Activated CD4-positive, alpha-beta T cell treated with anti-CD3 and anti-CD28 coated beads, Interleukin-2, Interleukin-4, amounts not matched to agents 100 ng/mL and 50 ng/mL, durations not matched to agents 16 hours and 8 hours (primary cell): ENCODE measurements at places on chromosomes 11 and 22.

DNA sequence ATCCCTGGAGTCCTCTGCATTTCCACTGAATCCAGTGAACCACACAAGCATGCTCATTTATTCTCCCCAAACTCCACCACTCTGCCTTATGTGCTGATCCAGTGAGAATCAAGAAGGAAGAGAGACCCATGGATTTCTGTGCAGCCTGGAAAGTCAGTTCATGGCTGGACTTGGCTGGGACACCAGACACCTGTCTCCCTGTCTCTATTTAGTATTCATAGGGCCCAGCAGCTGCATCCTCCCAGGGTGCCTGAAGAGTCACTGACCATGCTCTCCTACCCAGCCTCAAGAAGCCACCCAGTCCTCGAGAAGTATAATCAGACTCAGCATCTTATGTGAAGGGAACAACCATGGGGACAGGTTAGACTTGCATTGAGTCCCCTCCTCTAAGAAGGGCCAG lies 83.2 kb downstream of the ZNF280B start:
- DNase-seq, result no peak

DNA sequence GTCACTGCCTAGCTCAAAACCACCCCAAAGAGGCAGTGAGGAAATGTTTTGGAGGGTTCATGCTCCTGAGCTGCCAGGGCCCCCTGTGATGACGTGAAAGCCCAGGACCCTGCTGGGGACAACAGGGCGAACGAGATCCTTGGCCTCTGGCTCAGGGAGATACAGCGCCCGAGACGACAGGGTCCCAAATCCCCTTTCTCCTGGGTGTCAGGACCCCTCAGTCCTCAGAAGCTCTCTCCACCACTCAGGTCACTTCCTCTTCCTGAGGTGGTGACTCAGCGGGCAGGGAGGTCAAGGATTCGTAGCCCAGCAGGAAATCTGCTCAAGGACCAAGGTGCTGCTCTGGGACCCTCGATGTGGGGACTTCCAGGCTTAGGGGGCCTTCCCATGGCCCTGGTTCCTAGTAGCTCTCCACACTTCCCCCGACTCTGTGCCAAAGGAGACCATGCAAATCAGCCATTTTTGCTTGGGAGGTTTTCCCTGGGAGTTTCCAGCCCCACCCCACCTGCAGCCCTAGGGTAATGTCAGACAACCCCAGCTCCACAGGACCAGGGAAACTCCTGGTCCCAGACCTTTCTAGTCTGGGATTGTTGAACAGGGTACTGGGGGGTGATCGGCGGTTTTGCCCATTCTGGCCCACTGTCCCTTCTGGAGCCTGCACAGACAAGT lies 12.8 kb downstream of the BCL9L start:
- DNase-seq, result peak; percentile 16

DNA sequence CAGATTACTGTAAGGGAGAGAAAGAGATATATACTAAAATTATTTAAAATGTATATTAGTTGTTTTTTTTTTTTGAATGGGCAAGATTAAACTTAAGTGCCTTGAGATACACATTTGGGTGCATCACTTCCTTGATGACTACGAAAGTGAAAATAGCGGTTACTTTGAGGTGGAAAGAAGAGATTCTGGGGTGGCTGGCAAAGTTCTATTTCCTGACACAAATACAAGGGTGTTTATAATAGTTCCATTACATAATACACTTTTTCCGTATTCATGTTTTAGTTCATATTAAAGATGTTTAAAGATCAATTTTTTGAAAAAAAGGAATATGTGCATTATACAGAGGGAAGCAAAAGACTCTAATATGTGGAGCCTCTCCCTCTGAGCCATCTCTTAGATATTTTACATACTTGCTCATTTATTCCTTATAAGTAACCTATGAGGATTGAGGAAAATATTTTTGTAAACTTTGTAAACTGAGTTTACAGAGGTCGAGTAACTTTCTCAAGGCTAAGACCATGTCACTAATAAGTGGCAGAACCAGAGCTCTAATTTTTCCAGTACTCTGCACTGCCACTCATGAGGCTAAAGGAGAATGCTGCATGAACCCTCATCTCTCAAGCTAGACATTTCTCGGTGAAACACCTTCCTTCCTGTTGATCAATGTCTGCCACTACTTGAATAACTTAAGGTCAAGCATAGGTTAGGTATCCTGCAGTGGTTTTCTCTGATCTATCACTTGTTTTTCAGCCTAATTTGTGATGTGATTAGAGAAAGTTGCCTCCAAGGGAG lies 58.6 kb downstream of the DDIAS start:
- DNase-seq, result peak; percentile 74

DNA sequence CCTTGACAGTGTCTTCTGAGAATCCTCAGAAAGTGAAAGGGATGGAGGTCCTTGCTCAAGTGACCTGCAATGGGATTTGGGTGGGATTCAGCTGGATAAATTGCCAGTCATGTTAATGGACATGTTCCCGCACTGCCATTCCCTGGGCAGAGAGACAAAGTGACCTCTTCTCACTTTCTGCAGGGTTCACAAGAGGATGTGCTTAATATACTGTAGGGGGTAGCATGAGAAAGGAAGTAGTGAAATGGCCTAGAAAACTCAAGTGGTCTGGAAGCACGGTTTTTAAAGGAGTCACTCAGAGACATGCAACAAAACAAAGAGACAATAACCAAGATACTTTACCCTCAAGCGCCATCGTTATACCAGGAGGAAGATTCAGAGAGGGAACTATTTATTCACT lies 70.2 kb downstream of the NELL1 start:
- no peak for DNase-seq

- no peak for DNase-seq
These were observed 258.9 kb downstream of the BRD1 start for GRCh38 chr22:49568751-49569285.

- no peak for DNase-seq
These were observed 761.5 kb downstream of the NTM start for GRCh38 chr11:132131961-132132360.

- peak; percentile 84 for DNase-seq
These were observed 69.0 kb upstream of the SYT13 start for GRCh38 chr11:45354976-45355705.

DNA sequence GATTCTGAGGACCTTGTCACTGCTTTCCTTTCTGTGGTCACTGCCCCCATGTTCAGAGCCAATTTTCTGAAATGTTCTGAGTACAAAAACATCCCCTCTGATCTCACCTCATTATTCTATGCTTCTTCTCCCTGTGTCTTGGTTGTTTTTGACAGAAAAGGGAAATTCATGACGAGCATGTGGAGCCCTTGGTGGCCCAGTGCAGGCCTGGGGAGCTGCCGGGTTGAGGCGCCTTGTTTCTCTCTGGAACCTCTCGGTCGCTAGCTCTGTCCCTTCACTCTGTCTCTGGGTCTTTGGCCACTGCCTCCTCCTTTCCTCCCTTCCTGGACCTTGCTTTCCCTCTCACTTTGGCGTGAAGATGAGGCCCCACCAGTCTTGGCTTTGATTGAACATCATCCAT lies 63.0 kb upstream of the THY1 start:
- DNase-seq, result no peak

- no peak for DNase-seq
These were observed 34.2 kb downstream of the TMEM184B start for GRCh38 chr22:38238519-38239071.

DNA sequence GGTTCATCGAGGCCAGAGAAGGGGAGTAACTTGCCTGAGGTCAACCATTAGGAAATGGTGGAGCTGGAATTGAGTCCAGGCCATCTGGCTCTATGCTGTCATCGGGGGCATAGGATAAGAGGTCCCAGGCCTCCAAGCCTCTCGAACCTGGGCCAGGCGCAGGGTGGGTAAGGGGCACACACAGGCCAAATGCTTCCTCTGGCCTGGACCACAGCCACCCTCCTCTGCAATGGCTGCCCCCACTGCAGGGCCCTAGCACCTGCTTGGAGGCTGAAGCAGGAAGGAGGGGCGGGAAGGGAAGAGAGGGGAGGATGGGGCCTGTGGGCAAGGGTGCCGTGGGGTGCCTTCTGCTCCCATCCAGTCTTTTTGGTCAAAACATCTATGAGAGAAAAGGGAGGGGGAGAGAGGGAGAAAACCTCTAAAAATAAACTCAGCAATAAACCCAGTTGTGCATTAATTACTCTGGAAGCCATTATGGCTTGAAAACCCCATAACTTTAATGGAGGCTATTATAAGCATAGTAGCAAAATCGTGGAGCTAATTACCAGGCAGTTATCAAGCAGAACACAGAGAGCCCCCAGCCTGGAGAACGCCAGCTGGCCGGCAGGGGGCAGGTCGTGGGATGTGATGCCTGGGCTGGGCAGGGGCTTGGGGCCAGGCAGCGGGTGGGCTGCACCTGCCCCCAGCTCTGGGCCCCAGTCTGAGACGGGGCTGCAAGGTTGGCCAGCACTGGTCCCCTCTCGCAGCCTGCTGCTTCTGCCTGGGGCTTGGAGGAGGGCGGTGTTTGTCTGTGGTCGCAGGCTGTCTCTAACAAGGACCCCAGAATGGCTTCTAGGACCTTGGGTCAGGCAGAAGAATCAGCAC lies 21.1 kb downstream of the B3GAT1 start:
- DNase-seq, result no peak

DNA sequence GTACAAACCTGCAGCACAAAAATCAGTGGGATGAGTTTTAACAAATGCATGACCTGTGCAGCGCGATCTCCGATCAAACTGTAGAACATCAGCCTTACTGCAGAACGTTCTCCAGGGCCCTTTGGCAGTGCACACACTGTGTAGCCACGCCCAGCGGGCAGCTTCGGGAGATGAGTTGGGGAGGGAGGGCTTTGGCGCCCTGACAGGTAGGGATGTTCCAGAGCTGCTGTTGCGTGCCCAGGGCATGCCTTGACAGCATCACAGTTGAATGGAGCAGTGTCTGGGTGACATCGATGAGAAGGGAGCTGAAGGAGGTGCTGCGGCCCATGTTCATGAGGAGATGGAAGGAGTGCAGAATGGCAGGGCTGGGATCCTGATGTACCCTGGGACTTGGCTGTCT lies 80.2 kb downstream of the TBC1D22A start:
- DNase-seq, result no peak

GRCh38 chr22:49400136-49400940 lies 427.3 kb downstream of the BRD1 start:
- DNase-seq, result no peak

DNA sequence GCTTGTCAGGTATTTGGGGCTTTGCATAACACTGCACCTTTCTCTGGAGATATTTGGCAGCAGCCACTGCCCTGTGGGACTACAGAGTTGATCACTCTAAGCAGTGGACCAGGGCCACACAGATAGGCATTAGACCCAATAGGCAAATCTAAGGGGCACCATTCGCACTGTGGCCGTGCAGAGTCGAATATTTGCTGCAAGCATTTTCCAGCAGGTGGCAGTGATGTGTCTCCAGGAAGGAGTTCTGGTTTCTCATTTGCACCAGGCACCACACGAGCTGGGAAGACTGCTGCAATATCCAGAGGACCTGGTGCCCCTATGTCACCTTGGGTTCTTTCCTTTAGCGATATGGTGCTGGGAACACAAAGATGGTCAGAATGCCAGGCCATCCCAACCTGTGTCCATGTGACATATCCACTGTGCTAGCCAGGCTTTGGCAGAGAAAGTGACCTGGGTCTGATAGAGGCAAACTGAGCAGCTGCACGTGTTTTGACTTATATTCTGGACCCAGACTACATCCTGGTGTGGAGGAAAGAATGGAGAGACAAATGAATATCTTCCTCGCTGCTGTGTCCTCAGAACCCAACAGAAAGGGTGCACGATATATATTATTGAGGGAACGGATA lies 318.7 kb downstream of the BUD13 start:
- peak; percentile 34 for DNase-seq

GRCh38 chr22:44147008-44147645 lies 33.6 kb upstream of the PARVG start:
- no peak for DNase-seq

GRCh38 chr11:18697576-18697975 lies 1.0 kb upstream of the TMEM86A start:
- DNase-seq, result no peak

- DNase-seq, result no peak
These were observed 24.8 kb upstream of the SWAP70 start for GRCh38 chr11:9639099-9639498.

- DNase-seq, result no peak
These were observed 42.1 kb upstream of the SEZ6L start for GRCh38 chr22:26127126-26127525.

GRCh38 chr11:20452585-20452984 lies 65.1 kb downstream of the PRMT3 start:
- no peak for DNase-seq

GRCh38 chr11:119859684-119860083 lies 130.7 kb upstream of the NECTIN1 start:
- DNase-seq, result no peak

DNA sequence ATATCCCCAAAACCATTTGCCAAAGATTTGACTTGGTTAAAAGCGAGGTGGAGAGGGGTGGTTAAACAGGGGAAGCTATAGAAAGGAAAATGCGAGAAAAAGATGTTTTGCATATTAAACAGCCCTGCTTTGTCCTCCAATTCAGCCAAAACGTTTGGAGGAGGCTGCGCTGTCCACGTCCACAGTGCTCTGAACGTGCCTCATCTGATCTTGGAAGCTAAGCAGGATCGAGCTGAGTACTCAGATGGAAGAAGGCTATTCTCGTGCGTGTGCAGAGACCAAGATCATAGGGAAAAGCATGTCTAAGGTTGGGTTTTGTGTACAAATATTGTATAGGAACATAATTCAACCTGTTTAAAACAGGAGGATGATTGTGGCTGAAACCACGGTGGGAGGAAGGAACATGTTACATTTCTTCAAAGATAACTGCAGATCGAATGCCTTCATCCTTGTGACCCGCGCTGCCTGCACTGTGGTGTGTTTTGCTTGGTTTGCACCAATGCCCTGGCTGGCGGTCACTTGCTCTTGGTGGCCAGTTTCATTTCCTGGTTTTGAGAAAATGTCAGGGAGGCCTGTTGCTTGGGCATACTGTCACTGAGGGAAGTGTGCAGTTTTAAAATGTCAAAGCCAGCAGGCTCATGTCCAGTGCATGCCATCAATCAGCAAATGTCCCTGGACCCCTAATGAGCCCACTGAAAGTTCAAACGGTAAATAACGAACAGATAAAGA lies 40.4 kb downstream of the FLI1 start:
- no peak for DNase-seq

DNA sequence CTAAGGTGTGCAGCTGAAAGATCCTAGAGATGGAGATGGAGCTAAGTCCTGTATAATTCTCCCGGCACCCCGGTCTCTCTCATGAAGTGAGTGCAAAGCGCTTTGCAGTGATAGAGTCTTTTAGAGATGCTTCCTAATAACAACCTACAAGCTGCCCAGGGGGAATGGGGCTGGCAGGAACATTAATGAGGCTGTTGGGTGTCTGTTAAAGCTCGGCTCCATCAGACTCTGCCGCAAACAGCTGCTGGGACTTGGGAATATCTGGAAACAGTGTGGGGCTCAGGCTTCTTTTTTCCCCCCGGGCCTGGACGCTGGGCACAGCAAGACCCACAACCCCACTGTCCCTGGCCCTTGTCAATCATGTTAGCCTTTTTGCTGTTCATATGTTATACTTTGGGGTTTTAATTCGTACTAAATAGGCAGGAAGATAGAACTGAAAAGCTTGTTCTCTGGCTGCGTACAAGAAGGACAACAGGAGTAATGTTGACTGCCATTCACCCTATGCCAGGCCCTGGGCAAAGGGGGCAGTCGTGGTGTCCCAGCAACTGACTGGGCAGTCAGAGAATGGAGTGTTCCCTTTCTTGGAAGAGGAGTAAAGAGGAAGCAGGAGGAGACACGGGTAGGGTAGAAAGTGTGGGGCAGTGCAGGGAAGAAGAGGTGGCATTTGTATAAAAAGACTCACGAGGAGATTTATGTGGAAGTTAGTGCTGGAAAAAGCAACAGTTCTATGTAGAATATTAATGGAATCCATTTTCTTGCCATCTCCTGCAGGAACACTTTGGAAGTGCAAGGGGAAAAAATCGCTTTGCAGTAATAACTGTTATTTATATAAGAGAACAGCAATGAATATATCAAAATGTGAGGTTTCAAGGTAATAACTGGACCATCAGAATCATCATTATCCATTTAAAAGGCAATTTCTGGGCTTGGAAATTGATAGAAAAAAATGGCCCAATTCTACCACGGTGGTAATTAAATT lies 232.8 kb downstream of the GRIK4 start:
- DNase-seq, result no peak
